Lung (tissue), 17 donors: ENCODE measurements at places on chromosomes 12 and 14. TPM values are rescaled to one million over a fixed set of nuclear protein-coding genes. Genes with fewer than 3 reads are reported as not detected.

TMEM63C gene
- polyA plus RNA-seq, result 0.41 TPM

HOXC12 gene
- not detected for polyA plus RNA-seq

CLEC2A gene
- polyA plus RNA-seq, result not detected

TAS2R50 gene
- polyA plus RNA-seq, result 0.03 TPM

GLIPR1L1 gene
- not detected for polyA plus RNA-seq

KRT6C gene
- 0.08 TPM for polyA plus RNA-seq

DNA sequence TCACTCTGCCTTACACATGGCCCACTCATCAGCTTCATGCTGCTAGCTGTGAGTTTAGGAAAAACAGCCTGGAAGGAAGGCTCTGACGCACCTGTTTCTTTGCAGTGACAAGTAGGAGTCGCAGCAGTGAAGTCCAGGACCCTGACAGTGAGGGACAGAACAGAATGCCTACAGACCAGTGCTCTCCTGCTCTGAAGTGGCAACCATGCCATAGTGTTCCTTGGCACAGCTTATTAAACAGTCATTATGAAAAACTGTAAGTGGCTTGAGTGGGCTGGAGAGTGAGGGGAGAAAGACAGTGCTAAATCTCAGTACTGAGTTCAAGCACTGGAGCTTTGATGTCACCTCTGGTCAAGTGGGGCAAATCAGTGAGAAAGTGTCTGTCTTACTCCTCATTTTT lies 61.7 kb downstream of the MYRFL start:
- DNase-seq, result no peak

- no peak for DNase-seq
Observed at GRCh38 chr14:74211945-74212580, 27.2 kb upstream of the VSX2 start.

DNA sequence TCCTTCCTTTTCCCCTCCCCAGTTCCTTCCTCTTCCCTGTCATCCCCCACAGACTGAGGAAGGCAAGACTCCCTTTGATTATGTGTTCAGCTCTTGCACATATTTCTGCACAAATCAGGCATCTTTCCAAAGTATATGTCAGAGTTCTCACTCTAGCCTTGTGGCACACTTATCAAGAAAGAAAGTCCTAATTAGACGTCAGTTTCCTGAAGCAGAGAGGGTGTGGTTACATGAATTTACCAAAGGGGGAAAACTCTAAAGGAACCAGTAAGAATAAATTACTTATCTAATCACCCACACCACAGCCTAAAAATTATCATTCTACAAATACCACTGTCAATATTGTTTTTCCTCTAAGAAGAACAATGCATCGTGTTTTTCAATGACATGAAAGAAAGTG lies 120.7 kb upstream of the GRIP1 start:
- no peak for DNase-seq

DNA sequence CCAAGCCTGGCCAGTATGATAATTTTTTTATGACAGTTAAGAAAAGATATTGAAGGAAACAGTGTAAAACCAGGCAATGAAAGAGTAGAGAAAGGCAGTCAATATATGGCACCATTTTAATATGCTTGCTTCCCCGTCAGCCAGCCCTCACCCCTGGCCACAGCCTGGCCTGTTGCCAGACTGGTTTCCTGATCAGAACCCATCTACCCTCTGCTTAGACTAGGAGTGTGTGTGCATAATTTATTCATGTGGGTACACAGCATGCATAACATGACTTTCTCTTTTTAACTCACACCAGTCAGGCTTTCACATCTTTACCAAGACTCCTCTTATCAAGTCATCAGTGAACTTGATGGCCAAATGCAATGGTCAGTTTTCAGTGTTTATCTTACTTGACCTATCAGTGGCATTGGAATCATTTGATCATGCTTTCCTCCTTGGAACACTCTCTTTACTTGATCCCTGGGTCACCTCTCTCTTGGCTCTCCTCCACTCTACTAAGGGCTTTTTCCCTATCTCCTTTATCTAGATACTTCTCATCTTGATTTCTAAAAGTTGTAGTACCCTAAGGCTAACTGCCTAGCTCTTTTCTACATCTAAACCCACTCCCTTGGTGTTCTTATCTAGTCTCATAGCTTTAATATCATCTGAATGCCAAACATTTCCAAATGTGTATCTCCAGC lies 10.0 kb upstream of the GPR19 start:
- DNase-seq, result no peak

- DNase-seq, result no peak
Observed at GRCh38 chr12:101968770-101969169, 91.4 kb downstream of the DRAM1 start.

GRCh38 chr12:21476949-21477348 lies 24.5 kb downstream of the RECQL start:
- DNase-seq, result no peak

DNA sequence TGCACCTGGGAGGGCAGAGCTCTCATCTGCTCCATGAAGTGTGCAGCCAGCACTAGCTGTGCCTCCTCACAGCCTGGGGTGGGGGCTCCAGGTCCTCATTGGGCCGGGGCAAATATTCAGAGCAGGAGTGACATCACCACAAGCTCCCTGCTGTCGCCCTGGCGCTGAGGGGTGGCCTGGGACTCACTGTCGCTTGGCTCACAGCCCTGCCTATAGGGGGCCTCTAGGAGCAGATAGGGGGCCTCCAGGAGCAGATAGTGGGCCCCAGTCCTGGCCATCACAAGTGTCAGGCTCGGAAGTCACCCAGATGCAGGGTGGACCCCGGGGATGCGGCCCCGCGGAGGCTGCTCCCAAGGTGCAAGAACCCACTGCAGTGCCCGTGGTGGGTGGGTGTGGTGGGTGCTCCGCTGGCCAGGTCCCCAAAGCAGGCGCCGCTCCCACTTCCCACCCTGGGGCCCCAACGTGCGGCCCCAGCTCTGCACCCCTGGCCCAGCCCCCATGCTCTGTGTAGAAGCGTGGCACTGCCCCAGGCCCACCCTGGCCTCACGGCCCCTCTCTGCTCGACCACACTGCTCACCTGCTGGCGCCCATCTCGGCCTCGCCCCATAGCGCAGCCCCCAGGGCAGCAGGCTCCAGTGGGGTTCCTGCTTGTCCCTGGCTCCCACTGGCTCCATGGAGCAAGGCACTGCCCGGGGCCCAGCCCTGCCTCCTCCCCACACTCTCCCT lies 18.0 kb downstream of the SYNJ2BP start:
- no peak for DNase-seq

- no peak for DNase-seq
Observed at GRCh38 chr14:87877877-87878276, 115.1 kb downstream of the GALC start.

DNA sequence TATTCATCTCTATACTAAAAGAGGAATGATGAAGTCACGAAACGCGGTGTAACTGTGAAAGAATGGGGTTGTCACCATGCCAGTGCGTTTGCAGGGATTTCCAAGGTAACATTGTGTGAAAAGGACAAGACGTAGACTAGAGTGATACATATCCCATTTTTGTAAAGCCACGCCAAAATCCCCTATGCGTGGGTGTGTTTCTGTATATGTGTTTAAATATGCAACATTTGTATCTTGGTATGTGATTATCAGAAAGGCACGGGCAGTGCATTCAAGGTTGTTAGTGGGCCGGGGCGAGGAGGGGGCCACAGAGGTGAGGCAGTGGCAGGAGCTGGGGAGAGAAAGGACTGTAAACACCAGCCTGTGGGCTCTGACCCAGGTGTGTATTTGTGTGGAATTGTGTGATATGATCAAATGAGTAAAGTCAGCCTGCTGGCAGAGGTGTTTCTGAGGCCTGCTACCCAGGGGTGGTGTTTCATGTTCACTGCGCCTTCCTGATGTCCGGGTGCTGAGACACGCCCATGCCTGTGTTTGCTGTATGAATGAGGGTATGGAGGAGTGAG lies 137.8 kb downstream of the ADGRD1 start:
- no peak for DNase-seq

- DNase-seq, result peak; percentile 51
Observed at GRCh38 chr14:75359098-75359497, 68.7 kb upstream of the JDP2 start.

DNA sequence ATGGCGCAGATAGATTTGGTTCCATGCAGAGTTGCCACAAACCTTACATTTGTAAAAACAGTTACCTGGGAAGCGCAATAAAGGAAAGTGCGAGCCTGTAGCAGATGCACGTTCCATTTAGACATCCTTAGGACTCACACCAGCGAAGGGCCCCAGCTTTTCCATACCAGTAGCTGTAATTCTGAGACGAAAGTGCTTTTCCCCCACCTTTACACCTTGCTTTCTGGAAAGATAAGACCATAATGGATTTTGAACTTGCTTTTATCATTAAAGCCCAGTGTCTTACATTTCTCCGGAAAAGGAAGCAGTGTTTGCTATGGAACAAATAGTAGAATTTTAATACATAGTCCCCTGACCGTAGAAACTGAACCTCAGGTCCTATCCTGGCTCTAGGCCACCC lies 616 bp upstream of the CCDC77 start:
- DNase-seq, result no peak

- DNase-seq, result no peak
Observed at GRCh38 chr12:64923536-64923935, 99.1 kb downstream of the TBC1D30 start.

GRCh38 chr12:104533134-104533533 lies 76.4 kb downstream of the CHST11 start:
- DNase-seq, result no peak
